ENCODE measurements at places on chromosomes 6 and 20.
A peak's percentile ranks its signal among the peaks of the same experiment; 100 is the strongest.

GRCh38 chr20:61886721-61887595 is 178.7 kb downstream of the TAF4 start:
- DNase-seq = peak; percentile 61

DNA sequence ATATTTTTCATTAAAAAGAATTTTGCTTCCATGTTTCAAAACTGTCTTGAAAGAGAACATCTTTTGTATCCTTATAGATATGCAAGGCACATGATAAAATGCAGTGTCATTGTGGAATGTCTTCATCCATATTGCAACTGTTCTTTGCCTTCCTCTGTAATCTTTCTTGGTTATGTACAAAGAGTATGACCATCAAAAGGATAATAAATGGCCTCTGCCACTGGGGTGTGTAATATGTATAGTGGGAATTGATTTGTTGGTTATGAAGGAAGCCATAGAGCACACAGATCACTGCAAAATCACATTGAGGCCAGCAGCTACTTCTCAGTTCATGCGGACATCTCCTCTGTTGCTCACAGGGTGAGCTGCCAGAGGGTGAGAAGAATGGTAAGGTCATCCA is 703.5 kb downstream of the TFAP2A start:
- no peak for DNase-seq

- no peak for DNase-seq
These were observed 78.8 kb upstream of the ARID1B start for GRCh38 chr6:156698239-156699016.

- DNase-seq = no peak
These were observed 92.6 kb downstream of the PDE7B start for GRCh38 chr6:135944120-135944519.

- peak; percentile 87 for DNase-seq
These were observed 7.1 kb downstream of the RBM38 start for GRCh38 chr20:57398231-57398821.

DNA sequence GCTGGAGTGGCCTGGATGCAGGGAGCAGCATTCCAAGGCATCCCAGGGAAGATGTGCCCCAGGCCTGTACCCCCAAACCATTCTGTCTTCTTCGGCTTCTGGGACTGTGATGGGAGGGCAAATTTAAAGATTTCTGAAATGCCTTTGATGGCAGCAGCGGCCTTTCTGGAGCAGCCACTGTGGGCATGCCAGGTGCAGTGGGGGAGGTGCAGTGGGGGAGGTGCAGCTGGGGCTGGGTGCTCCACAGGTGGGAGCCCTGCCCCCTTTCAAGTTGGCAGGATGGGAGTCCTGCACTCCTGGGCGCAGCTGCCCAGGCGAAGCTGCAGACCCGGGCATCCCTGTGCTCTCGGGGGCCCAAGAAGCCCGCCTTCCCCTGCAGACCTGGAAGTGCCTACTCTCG is 293.5 kb upstream of the MOCS1 start:
- no peak for DNase-seq

- no peak for DNase-seq
These were observed 789.2 kb downstream of the KIF16B start for GRCh38 chr20:15784020-15784419.

GRCh38 chr6:100177956-100178355 is 183.9 kb upstream of the MCHR2 start:
- no peak for DNase-seq

GRCh38 chr20:62211216-62211615 is 8.9 kb downstream of the HRH3 start:
- no peak for DNase-seq

- no peak for DNase-seq
These were observed 34.0 kb downstream of the KIAA1755 start for GRCh38 chr20:38226553-38226952.

- DNase-seq = no peak
These were observed 25.9 kb upstream of the CRISP1 start for GRCh38 chr6:49892280-49892679.

GRCh38 chr6:37926661-37927060 is 107.1 kb downstream of the ZFAND3 start:
- no peak for DNase-seq

- no peak for DNase-seq
These were observed 63.4 kb downstream of the VEGFA start for GRCh38 chr6:43833223-43833995.

GRCh38 chr6:52403627-52404026 is 16.5 kb upstream of the EFHC1 start:
- DNase-seq = no peak

- DNase-seq = peak; percentile 30
These were observed 51.5 kb downstream of the CTCFL start for GRCh38 chr20:57473246-57474048.

- DNase-seq = peak; percentile 91
These were observed at the start of gene DPM1 for GRCh38 chr20:50957798-50958614. TSS of gene DPM1 (minus strand) at chr20:50958532. CDS start at chr20:50958523, 9 bp downstream.

GRCh38 chr6:101783287-101783686 is 389.8 kb downstream of the GRIK2 start:
- DNase-seq = no peak

DNA sequence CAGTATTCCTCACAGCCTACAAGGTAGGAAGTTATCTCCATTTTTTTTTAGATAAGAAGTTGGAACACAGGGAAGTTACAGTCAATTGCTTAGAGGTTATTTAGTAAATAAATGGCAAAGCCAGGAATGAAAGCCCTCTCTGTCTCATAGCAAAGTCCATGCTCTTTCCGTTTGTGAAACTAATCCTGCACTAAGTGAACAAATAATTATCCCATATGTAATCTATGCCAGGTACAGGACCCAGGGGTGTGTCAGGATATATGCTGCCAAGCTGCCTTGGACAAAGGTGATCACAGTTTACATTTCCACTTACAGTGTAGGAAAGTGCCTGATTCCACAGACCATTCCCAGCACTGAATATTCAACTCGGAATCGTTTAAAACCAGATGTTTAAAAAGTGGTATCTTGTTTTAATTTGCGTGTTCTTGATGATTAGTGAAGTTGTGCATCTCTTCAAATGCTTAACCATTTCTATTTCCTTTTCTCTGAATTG is 13.6 kb upstream of the GMDS start:
- no peak for DNase-seq

All from stimulated activated CD4-positive, alpha-beta T cell treated with anti-CD3 and anti-CD28 coated beads, Interleukin-15, amount 100 ng/mL, for 24 hours (primary cell).